Body of pancreas (tissue), 4 donors: ENCODE measurements at places on chromosomes 6 and 20. TPM values are rescaled to one million over a fixed set of nuclear protein-coding genes. Genes with fewer than 3 reads are reported as not detected.

GPSM3 gene
- total RNA-seq, result 6.0 TPM

KIAA1755 gene
- 0.78 TPM for total RNA-seq

SLCO4A1 gene
- total RNA-seq, result 6.2 TPM

SNX3 gene
- 77.0 TPM for total RNA-seq

SCRT2 gene
- total RNA-seq, result not detected

PNPLA1 gene
- not detected for total RNA-seq

VGLL2 gene
- total RNA-seq, result not detected

ZSCAN23 gene
- total RNA-seq, result 8.3 TPM

NKX2-2 gene
- 3.1 TPM for total RNA-seq

IFT52 gene
- total RNA-seq, result 23.4 TPM

PRSS16 gene
- 10.9 TPM for total RNA-seq

NNAT gene
- total RNA-seq, result 0.52 TPM

HLA-DRA gene
- total RNA-seq, result 20.1 TPM

CAPN11 gene
- total RNA-seq, result 0.66 TPM

TMEM74B gene
- total RNA-seq, result not detected

DOK5 gene
- not detected for total RNA-seq

LGSN gene
- total RNA-seq, result under 0.01 TPM

C6orf52 gene
- not detected for total RNA-seq

DEFB124 gene
- total RNA-seq, result not detected

EPM2A gene
- total RNA-seq, result 17.4 TPM

GNMT gene
- total RNA-seq, result 67.2 TPM

TAGAP gene
- total RNA-seq, result 2.3 TPM

BPHL gene
- 21.8 TPM for total RNA-seq

TRERF1 gene
- total RNA-seq, result 2.3 TPM

CFAP61 gene
- 0.52 TPM for total RNA-seq

CRISP2 gene
- total RNA-seq, result not detected

MACROD2 gene
- 8.3 TPM for total RNA-seq

ARFGEF3 gene
- total RNA-seq, result 13.5 TPM

ULBP3 gene
- not detected for total RNA-seq

BTBD3 gene
- 48.8 TPM for total RNA-seq

RNF217 gene
- total RNA-seq, result 10.5 TPM

SCUBE3 gene
- total RNA-seq, result not detected

MYBL2 gene
- total RNA-seq, result 3.0 TPM

TP53TG5 gene
- total RNA-seq, result not detected

ELOVL2 gene
- total RNA-seq, result 2.9 TPM

MYL9 gene
- total RNA-seq, result 16.9 TPM

AKAP12 gene
- total RNA-seq, result 49.1 TPM

PTPN1 gene
- 9.1 TPM for total RNA-seq

ESR1 gene
- total RNA-seq, result 0.52 TPM
